ENCODE measurements at places on chromosomes 6 and 20.

DNA sequence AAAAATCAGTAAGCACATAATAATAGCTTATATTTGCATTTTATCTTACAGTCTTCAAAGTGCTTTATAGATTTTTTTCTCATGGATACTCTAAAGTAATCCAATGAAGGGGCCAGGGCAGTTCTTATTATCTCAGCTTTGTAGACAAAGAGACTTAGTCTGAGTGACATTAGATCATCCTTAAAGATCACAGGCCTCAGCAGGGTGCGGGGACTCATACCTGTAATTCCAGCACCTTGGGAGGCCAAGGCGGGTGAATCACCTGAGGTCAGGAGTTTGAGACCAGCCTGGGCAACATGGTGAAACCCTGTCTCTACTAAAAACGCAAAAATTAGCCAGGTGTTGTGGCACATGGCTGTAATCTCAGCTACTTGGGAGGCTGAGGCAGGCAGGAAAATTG, 14.5 kb downstream of the FERMT1 start:
- DNase-seq = no peak

GRCh38 chr6:168101590-168102314, 22.7 kb upstream of the FRMD1 start:
- no peak for DNase-seq

- DNase-seq = no peak
These were observed 510.5 kb upstream of the MAP3K7 start for GRCh38 chr6:91097364-91097763.

DNA sequence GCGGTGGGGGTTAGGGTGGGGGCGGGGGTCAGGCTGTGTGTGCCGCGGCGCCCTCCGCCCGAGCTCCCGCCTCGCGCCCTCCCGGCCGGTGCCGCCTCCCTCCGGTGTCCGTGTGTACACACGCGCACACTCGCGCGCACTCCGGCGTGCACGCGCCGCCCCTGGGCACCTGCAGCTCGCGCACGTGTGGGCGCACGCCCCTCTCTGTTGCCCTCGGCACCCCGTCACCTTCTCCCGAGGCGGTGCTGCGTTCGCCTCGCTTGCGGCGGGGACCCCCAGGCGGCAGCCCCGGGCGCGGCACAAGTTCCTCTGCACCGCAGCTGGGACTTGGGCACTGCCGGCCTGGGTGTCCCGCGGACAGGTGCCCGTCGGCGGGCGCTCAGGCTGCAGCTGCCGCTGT, 525 bp downstream of the MACROD2 start:
- DNase-seq = no peak

GRCh38 chr6:156098839-156099238, 643.2 kb upstream of the NOX3 start:
- no peak for DNase-seq
